Dorsolateral prefrontal cortex (tissue), 122 donors: ENCODE measurements at places on chromosomes 1 and 21.
A peak's percentile ranks its signal among the peaks of the same experiment; 100 is the strongest.

DNA sequence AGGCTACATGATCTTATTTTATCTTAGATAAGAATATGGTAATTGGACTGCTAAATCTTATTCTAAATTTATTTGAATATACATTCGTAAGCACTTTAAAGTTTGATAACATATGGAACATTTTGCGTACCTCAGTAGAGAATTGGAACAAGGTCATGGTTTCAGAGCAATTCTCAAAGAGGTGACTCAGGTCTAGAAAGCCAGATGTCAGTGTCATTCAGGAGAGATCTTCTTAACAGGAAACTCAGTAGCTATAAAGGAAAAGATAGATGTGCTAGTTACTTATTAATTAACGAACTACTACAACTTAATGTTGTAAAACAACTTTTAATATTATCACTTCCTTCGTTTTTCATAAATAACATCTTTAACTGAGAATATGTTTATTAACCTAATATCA lies 142.5 kb downstream of the USP25 start:
- DNase-seq, result no peak

DNA sequence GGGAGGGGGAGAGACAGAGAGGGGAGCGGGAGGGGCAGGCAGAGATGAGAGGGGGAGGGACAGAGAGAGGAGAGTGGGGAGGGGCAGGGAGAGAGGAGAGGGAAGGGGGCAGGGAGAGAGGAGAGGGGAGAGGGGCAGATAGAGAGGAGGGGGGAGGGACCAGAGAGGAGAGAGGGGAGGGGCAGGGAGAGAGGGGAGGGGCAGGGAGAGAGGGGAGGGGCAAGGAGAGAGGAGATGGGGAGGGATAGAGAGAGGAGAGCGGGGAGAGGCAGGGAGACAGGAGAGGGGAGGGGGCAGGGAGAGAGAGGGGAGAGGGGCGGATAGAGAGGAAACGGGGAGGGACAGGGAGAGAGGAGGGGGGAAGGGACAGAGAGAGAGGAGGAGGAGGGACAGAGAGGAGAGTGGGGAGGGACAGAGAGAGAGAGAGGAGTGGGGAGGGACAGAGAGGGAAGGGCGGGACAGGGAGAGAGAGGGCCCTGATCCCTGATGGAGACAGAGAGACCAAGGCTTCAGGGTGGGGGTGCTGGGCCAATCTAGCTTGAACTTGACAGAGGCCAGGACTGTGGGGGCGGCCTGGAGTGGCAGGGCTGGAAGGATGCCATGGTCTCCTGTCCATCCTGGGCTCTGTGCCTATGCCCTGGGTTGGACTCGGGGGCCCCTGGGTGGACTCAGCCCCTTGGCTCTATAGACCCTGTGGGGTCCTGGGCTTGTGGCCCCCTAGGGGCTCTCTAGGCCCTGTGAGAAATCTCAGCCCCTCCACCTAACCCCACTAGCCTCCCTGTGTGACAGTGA lies 43.6 kb downstream of the DMRTB1 start:
- no peak for DNase-seq

GRCh38 chr1:202278751-202279150 lies 63.0 kb downstream of the UBE2T start:
- DNase-seq, result no peak

DNA sequence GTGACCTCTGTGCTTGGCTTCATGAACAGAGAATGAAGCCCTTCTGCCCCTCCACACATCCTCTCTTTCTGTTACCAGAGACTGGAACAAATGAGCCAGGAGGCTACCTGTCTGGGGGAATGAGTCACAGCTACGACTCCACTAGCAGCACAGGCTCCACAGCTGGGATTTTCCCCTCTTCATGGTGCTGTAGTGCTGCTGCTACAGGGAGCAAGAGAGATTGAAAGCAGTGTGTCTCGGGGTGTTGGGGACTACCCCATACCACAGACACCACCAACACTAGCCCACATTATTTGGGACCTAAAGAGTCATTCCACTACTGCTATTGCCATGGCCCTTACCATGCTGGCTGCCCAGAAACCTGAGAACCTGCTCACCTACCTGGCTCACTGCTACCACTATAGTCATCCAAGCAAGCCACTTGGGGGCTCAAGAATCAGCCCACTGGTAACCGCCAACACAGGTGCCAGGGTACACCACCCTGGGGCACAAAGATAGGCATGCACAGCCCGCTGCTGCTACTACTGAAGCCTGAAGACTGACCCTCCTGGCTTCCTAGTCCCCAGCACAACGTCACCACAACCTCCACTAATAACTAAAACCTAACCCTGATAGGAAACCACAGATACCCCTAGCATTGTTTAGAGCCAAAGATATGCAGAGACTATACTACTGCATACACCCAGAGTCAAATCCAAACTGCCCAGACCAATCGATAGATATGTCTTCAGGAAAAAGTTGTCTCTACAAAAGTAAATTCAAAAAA lies 17.7 kb downstream of the CD1E start:
- DNase-seq, result no peak

GRCh38 chr1:47533793-47534328 lies 96.0 kb downstream of the FOXD2 start:
- no peak for DNase-seq

- DNase-seq, result no peak
These were observed 155.4 kb upstream of the DUSP10 start for GRCh38 chr1:221897321-221897721.

DNA sequence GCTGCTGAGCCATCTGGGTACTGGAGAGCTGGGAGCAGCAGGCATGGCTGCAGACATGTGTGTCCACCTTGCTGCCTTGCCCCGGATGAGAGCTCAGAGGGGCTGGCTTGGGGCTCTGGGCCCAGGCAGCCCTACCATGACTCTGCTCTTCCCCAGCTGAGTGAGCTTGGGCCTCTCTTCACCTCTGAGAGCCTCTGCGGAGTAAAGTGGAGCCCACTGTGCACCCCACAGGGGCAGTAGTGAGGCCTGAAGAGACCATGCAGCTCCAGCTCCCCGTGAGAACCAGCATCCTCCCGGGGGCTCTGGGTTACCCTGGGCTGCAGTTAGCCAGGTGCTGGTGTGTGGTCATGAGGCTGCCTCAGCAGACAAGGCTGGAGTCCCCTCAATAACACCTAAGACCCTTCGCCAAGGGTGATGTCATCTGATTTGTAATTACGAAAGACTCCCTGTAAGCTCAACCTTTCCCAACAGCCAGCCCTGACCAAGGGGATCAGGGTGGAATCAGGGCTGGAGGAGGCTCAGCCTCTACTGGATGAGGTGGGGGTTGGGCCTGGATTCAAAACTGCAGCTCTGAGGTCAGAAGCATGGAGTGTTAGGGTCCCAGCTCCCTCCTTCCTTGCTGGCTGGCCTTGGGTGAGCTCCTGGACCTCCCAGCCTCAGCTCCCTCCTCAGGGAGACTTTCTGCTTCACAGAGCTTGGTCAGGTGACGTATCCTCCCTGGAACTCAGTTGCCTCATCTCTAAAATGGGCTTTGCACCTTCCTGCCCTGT lies 308.0 kb downstream of the MATN1 start:
- DNase-seq, result no peak

DNA sequence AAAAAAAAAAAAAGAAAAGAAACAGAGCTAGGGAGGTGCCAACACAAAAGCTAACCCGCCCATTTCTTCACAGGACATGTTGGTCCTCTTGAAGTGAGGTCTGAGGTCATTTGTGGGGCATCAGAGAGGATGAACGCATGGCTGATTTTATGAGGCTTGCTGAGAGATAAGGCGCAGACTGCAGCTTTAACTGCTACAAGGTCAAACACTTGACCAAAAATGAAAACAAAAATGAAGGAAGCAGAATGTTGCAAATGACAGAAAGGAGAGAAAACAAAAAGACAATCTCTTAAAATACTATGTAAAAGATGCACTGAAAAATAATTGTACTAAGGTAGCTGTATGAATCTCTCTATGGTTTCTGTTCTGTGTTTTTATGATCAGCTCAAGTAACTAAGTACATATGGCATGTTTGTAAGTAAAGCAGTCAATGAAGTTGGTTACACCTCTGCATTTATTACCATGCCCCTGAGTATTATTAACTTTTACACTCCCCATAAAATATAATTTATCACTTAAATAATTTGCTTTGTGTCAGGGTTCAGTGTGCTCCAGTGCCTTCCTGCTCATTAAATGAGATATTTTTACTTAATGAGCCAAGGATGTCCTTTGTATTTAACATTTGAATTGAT lies 249.1 kb upstream of the NR5A2 start:
- DNase-seq, result no peak

- no peak for DNase-seq
These were observed 13.9 kb upstream of the CENPF start for GRCh38 chr1:214588963-214589597.

DNA sequence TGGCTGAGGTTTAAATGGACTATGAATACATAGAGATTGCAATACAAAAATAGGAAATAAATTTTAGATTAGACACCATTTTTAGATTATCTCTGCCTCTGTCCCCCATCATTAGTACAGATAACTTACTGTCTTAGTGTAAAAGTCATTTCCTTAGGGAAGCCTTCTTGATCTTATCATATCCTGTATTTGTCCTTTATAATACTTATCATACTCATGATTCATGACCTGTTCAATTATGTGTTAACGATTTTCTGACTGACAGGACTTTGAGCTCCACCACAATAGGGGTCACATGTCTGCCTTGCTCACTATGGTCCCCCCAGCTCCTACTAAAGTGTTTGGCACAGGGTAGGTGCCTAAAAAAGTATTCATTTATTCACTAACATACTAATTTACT lies 14.6 kb downstream of the TEX38 start:
- DNase-seq, result no peak

- peak; percentile 29 for DNase-seq
These were observed 444.8 kb downstream of the KIF26B start for GRCh38 chr1:245599371-245600174.

GRCh38 chr1:50048791-50049190 lies 25.0 kb upstream of the AGBL4 start:
- no peak for DNase-seq

GRCh38 chr1:243482141-243483022 lies 226.5 kb downstream of the SDCCAG8 start:
- DNase-seq, result peak; percentile 75

DNA sequence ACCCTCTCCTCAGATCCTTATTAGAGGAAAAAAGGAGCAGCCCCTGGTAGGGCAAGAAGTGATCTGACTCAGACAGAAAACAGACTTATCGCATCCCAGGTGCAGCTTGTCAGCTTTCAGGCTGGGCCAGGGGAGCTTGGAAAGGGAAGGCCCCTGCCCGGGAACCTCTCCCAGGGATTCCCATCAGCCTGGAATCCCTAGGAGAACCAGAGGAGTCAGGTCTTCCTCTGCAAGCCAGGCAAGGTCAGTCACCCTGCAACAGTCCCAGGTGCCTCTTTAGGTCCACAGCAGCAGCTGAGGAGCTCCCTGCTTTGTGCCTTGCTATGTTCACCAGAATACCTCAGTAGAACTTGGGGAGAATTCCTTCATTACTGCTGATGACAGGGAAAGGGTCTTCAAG lies 2.9 kb upstream of the PRAMEF12 start:
- DNase-seq, result no peak

- DNase-seq, result peak; percentile 45
These were observed 18.8 kb downstream of the ATF6 start for GRCh38 chr1:161784968-161785367.

- DNase-seq, result no peak
These were observed 33.0 kb downstream of the MRAP start for GRCh38 chr21:32331444-32332305.

GRCh38 chr1:145891143-145891542 lies 5.5 kb upstream of the ANKRD35 start:
- no peak for DNase-seq

GRCh38 chr1:32929366-32929765 lies 28.2 kb upstream of the TMEM54 start:
- no peak for DNase-seq

DNA sequence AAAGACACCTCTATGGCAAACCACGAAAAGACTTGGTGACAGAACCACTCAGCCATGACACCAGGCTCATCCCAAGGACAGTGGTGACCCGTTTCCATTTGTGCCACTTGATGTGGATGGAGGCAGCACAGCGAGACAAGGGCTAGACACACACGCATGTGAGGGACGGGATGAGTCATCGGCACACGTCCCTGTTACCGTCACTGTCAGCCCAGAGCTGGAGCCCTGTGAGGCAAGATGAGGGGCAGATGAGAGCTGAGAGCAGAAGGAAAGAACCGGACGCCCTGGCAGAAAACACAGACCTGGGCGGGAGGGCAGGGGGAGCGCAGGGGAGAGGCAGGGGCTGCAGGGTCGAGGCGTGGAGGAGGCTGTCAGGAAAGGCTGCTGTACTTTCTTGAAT lies 57.8 kb downstream of the SIK1 start:
- DNase-seq, result peak; percentile 92

- no peak for DNase-seq
These were observed 4.8 kb downstream of the TTLL7 start for GRCh38 chr1:83994111-83994510.

DNA sequence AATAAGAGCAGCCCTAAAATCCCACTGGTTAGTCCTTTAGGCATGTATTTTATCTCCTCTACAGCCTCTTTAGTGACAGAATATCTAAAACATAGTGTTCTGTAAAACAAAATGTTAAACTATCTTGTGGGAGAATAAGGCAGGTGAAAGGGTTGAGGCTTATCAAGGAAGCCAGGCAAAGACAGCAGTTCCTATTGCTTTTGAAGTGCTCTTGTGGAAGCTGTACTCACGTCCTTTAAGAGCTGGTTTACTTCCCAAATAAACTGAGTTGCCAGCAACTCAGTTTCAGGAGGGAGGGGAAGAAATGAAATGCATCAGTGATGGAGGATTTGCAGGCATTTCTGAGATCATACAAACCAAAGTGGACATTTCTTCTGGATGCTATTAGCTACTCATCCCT lies 529.6 kb upstream of the ZRANB2 start:
- DNase-seq, result no peak
